ENCODE measurements at places on chromosomes 3 and 15. TPM values are rescaled to one million over a fixed set of nuclear protein-coding genes. Genes with fewer than 3 reads are reported as not detected.

GRCh38 chr3:178343433-178344038 lies 192.7 kb upstream of the KCNMB2 start:
- DNase-seq = no peak

DNA sequence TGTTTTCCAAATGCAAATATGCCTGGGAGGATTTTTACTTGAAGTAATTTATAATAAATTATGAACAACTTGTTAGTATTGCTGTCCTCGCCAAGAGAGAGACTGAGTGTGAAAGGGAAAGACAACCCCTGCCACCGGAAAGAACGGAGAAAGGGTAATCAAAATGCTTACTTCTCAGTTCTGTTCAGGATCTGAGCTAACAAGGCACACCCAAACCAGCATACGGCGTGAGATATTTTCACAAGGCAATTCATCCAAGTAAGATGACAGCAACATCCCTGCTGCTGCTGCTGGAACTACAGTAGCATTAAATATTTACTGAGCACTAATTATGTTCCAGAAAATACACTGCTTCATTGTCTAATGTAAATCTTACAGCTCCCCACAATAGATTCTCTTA lies 96.1 kb downstream of the KBTBD8 start:
- DNase-seq = no peak

DNA sequence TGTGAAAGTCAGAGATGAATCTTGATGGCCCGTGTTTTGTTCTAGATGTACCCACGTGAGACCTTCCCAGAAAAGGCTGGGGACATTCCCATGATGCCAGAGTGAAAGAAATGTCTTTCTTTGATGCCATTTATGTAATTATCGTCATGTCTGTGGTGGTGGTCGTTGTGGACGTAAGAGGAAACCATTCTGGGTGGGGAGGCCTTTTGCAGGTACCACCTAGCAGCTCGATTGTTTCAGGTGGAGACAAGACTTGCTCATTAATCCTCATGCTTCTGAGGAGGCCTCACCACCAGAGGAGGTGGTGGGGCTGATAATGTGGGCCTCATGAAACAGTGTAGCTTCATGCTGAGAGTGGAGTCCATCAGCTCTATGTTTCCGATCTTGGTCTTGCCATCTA lies 58.1 kb upstream of the USP3 start:
- no peak for DNase-seq

DNA sequence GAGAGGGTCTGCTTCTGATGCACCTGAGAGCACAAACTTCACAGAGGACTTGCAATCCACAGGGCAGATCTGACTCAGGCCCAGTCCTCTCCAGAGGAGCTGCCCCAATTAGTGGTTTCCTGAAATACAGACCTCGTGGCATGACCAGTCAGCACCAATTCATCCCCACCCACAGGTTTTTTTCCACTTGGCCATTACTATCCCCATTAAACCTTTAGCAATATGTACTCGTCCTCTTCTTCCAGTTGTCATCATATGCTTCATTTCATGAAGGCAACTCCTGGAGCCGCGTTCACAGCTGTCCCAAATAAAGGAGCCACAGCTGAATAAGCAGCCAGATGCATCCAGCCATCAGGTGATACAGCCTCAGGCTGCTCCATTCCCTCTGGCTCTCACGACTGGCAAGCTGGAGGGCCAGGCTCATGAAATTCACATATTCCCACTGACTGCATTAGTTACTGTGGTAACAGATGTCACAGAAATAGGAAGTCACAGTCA lies 163.1 kb downstream of the FMN1 start:
- DNase-seq = peak; percentile 75

DNA sequence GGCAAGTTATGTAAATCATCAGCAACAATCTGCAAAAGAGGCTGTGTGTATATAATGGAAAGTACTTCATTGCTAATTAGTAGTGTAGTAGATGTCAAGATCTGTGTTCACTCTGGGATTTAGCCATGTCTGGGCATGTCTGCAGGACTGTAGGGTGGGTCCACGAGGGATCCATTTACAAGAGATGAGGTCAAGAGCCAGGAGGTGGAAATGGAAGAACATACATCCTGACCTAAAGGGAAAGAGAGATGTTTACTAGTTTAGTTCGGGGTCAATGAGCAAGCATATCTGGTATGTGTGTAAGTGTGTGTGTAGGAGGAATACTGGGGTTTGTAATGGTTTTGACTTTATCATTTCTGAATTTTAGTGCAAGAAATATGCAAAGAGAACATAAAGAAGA lies 171.5 kb upstream of the NANOGP8 start:
- peak; percentile 60 for DNase-seq

DNA sequence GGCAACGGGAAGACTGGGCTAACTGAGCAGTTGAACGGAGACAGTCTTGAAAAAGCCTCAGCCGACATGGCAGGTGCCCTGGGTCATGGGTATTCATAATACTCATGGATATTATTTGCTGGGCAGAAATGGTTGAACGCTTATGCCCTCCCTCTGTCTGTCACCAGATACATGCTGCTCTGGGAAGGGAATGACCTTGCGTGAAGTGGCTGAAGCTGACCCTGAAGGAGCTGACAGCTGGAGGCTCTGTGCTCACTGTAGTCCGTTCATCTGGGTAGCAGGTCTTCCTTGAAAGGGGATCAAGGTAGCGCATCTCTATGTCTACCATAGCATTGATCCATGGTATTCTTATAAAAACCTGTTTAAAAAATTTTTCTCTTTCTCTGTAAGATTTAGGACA lies 390.7 kb downstream of the PDCD6IP start:
- no peak for DNase-seq

GRCh38 chr3:154247806-154248415 lies 76.4 kb downstream of the DHX36 start:
- DNase-seq = no peak

DNA sequence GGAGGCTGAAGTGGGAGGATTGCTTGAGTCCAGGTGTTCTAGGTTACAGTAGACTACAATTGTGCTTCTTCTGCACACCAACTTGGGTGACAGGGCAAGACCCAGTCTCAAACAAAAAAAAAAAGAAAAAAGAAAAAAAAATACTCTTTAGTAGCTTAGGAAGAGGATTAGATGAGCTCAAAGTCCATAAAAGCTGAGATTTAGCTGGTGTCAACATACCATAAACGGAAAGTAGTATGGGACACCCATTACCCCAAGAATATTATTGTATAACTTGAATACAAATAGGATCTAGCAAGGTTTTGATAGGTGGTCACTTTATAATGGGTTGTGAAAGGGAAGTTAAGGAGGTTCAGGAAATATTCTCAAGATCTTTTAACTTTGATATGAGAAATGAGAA lies 38.0 kb upstream of the ULK4 start:
- no peak for DNase-seq

GRCh38 chr3:45253316-45253715 lies 27.2 kb upstream of the TMEM158 start:
- peak; percentile 83 for DNase-seq

DNA sequence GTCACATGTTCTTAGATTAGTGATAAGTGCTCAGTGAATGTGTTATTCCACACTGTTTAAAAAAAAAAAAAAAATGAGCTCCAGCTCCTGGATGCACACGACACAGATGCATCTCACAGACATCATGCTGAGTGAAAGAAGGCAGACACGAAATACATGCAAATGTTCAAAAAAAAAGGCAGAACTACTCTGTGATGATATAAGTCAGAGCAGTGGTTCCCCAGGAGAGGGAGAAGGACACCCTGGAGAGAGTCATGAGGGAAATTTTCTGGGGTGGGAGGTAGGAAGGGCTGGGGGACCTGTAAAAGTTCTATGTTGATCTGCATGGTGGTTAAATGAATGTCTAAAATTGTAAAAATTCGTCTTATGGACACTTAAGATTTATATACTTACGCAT lies 4.3 kb downstream of the CSRNP1 start:
- DNase-seq = no peak

GRCh38 chr15:78272316-78272715 lies 8.0 kb downstream of the DNAJA4 start:
- DNase-seq = no peak

DNA sequence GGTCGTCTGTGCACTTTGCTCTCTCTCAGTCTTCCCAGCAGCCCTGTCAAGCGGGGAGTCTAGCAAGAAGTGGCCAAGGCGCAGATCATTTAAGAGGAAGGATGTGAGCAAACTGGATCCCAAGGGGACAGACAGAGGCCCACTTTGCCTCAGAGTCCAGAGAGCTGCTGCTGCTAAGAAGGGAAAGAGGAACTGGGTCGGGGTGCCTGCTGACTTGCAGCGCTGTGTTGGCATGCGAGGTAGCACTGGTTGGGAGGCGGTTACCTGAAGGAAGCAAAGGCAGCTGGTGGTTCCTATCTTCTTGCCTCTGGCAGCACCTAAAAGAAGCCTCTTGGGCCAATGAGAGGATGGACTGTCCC lies 28.1 kb downstream of the SMAD3 start:
- no peak for DNase-seq

DNA sequence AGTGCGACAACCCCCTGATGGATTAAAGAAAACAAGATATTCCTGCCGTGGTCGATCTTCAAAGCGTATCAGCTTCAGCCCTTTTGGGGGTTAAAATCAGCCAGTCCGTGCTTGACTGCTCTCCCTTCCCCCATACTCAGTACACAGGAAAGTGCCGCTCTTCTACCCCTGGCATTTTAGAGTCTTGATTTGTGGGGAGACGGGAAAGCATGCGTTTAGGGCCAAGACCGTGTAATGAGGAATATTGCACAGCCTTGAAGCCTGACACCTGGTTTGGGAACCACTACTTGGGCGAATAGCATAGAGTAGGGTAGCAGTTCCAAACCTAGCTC lies 540 bp upstream of the EDC3 start:
- DNase-seq = no peak

DNA sequence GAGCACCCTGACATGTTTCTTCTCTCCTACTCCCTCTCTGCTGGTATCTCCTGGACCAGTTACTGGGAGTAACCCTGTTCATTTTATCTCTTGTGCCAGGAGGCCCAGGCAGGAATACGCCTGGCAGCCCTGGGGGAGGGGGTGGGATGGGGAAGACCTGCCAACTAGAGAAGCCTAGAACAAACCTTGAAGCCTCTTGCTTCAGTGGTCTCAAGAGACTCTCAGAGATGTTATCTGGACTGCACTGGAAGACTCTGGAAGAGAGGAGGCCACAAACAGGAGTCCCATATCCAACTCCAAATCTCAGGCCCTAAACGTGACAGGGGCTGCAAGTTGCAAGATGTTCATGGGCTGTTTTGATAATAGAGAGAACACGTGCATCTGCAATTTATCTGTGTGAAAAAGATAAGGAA lies at the start of gene EPB42:
Gene EPB42, minus strand, starts transcription at position 28 of the 413 bp plus-strand sequence. CDS start 193 bp downstream, outside the sequence.
- no peak for DNase-seq

GRCh38 chr3:194218646-194219453 lies 82.9 kb downstream of the HES1 start:
- DNase-seq = no peak

DNA sequence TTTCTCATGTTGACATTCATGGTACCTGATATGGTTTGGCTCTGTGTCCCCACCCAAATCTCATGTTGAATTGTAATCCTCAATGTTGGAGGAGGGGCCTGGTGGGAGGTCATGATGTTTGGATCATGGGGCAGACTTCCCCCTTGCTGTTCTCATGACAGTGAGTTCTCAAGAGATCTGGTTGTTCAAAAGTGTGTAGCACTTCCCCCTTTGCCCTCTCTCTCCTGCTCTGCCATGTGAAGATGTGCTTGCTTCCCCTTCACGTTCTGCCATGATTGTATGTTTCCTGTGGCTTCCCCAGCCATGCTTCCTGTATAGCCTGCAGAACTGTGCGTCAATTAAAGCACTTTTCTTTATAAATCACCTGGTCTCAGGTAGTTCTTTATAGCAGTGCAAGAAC lies 3.3 kb upstream of the UBL7 start:
- no peak for DNase-seq

GRCh38 chr3:196198771-196199753 lies 12.1 kb downstream of the ZDHHC19 start:
- DNase-seq = no peak

GRCh38 chr15:67144609-67145311 lies 79.4 kb downstream of the SMAD3 start:
- DNase-seq = peak; percentile 96

GRCh38 chr15:46709460-46710083 lies 1007.7 kb upstream of the SEMA6D start:
- no peak for DNase-seq

DNA sequence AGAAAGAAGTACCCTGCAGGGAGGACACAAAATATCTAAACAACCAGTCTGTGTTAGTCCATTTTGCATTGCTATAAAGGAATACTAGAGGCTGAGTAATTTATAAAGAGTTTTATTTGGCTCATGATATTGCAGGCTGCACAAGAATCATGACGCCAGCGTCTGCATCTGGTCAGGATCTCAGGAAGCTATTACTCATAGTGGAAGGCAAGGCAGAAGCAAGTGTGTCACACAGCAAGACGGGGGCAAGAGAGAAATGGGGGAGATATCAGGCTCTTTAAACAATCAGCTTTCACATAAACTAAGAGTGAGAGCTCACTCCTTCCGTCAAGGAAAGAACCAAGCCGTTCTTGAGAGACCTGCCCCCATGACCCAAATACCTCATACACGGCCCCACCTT lies 614.8 kb downstream of the ZIC1 start:
- DNase-seq = peak; percentile 86

- DNase-seq = peak; percentile 60
Observed at GRCh38 chr3:170154084-170154483, 27.4 kb downstream of the PHC3 start.

- peak; percentile 61 for DNase-seq
Observed at GRCh38 chr15:35693286-35693685, 147.3 kb upstream of the DPH6 start.

GRCh38 chr3:125351814-125352456 lies 23.2 kb downstream of the ZNF148 start:
- DNase-seq = peak; percentile 71

- no peak for DNase-seq
Observed at GRCh38 chr3:53253707-53254508, 1.9 kb downstream of the TKT start.

- DNase-seq = no peak
Observed at GRCh38 chr3:147619921-147620560, 210.9 kb downstream of the ZIC1 start.

- no peak for DNase-seq
Observed at GRCh38 chr3:105139881-105140560, 226.7 kb upstream of the ALCAM start.

- no peak for DNase-seq
Observed at GRCh38 chr3:128307029-128307633, 153.8 kb downstream of the EEFSEC start.

CHRFAM7A gene
- total RNA-seq = not detected

PAQR5 gene
- total RNA-seq = 2.7 TPM

CCDC39 gene
- total RNA-seq = not detected

PARP15 gene
- not detected for total RNA-seq

MLF1 gene
- total RNA-seq = 5.2 TPM

SSUH2 gene
- under 0.01 TPM for total RNA-seq

GOLGA8S gene
- total RNA-seq = under 0.01 TPM

SLC6A11 gene
- total RNA-seq = not detected

WDR72 gene
- not detected for total RNA-seq

ACKR2 gene
- not detected for total RNA-seq

TUSC7 gene
- not detected for total RNA-seq

RCCD1 gene
- total RNA-seq = 4.4 TPM

ITIH3 gene
- total RNA-seq = 1.1 TPM

ROPN1B gene
- not detected for total RNA-seq

PIF1 gene
- 5.3 TPM for total RNA-seq

SYNM gene
- 5.0 TPM for total RNA-seq

XPC gene
- 48.8 TPM for total RNA-seq

C3orf22 gene
- total RNA-seq = not detected

LTK gene
- 0.18 TPM for total RNA-seq

PATL2 gene
- total RNA-seq = not detected

Data from IMR-90 (cell line).